ENCODE measurements at places on chromosomes 2 and 18.

DNA sequence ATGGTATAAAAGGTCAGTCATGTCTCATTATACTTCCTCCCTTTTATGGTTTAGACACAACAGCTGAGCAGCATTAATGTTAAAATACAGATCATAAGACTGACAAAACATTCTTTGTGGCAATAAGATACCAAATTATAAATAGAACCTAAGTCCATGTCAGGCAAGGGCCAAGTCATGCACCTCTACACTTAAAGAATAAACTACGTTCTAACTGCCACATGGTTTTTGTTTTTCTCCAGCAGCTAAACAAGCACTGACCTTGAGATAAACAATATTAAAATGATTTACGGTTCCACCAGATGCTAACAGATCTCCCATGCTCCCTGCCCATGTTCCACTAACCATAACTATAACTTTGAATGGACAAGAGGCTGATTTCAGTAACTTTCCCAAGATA, 368.6 kb upstream of the TFPI start:
- DNase-seq: no peak

GRCh38 chr2:66570471-66570870, 135.5 kb downstream of the MEIS1 start:
- no peak for DNase-seq

GRCh38 chr2:171864357-171864985, 29.6 kb downstream of the SLC25A12 start:
- no peak for DNase-seq

DNA sequence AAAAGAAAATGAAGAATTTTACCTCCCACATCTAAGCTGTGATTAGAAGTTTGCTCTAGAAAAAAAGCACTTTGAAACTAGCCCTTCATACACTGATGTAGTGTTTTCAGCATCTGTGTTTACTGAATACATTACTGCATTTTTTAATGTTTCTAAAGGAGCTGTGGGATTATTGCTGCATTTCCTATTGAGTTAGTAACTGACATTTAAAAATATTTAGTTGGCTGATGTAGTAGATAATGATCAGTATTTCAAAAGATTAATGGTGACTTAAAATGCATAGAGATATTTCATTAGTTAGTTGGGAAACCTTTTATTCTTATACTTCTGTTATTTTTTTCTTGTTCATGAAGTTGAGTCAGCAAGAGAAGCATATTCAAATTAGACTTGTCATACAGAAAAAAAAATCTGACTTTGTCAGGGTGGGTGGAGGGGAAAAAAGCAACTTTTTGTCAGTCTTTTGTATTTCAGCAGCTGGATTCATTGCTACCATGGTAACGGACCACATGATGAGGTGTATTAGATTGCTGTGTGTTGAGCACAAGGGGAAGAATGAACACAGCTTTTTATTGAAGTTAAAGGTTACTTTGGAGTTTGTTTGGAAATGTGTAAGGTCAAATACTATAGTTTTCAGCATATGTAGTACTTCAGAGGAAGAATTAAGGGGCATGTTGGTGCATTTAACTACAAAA, at the start of gene DTNA:
DTNA (plus strand) TSS at position 549 of the 692 bp plus-strand sequence. CDS start 45,679 bp downstream, outside the sequence.
- no peak for DNase-seq

- no peak for DNase-seq
These were observed 1.1 kb downstream of the CYBRD1 start for GRCh38 chr2:171523088-171524017.

DNA sequence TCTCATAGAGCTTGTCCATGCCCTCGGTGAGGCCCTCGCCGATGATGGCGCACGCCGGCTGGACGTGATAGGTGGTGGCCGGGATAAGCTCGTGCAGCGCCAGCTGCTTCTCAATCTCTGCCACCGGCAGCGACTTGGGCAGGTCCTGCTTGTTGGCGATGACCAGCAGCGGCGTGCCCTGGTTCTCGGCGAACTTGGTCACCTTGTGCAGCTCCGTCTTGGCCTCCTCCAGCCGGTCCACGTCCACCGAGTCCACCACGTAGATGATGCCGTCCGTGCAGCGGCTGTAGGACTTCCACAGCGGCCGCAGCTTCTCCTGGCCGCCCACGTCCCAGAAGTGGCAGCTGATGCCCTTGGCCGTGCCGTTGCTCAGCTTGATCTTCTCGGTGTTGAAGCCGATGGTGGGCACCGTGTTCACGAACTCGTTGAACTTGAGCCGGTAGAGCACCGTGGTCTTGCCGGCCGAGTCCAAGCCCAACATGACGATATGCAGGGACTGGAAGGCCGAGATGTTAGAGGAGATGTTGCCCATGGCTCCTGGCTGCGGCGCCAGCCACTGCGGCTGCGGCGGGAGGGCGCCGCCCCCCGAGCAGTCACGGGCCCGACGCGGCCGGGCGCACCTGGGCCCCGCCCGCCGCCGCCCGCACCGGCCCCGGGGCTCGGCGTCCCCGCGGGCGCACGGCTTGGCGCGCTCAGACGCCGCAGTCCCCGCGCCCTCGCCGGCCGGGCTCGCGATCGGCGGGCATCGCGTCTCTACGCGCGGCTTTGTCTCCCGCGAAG, 636 bp downstream of the ARL4C start:
- no peak for DNase-seq

- DNase-seq: peak; percentile 57
These were observed 26.3 kb downstream of the MBP start for GRCh38 chr18:77106331-77106730.

DNA sequence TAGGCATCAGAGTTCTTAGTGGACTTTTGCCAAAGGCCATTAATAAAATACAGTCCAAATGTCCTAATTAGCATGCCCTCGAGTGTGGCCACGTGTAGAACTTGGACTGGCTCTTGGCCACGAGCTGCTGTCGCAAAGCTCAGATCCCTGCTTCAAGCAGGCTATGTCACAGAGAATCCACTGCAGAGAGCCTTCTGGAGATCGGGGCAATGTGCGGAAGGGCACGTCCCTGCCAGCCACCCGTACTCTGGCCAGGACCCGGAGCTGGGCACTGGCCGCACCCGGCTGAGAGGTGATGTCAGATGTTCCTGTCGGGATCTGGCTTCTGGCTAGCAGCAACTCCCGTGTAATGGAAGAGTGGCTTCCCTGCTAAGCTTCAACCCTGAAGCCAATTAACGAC, 432.7 kb upstream of the ID2 start:
- no peak for DNase-seq

DNA sequence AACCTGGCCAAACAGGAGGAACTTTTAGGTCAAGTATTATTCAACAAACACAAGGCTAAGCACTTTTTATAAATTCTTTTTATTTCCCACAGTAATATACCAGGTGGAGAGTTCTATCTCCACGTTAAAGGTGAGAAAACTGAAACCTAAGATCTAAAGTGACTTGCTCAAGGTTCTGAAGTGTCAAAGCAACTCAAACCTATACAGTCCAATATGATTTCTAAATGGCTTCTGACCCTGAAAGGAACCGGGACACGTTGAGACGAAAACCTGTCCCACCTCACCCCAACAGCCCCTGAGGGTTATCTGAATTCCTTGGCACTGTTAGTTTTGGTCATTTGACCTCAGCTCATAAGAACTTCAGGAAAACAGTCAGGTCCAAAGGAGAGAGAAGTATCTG, 814.5 kb upstream of the LRATD1 start:
- no peak for DNase-seq

GRCh38 chr2:58434692-58435091, 193.6 kb upstream of the FANCL start:
- no peak for DNase-seq

GRCh38 chr2:71823526-71823925, 324.1 kb downstream of the CYP26B1 start:
- no peak for DNase-seq

DNA sequence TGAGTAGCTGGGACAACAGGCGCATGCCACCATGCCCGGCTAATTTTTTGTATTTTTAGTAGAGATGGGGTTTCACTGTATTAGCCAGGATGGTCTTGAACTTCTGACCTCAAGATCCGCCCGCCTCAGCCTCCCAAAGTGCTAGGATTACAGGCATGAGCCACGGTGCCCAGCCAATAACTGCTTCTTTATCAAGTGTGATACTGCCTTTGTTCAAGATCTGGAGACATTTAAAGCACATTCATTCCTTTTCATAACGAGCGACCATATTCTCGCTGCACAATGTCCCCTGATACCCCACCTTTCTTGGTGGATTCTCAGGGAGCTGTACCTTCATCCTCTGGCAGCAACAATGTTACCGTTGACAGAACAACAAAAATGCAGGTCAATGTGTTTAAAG, 75.4 kb downstream of the PIEZO2 start:
- no peak for DNase-seq

- no peak for DNase-seq
These were observed 24.3 kb downstream of the TMEM237 start for GRCh38 chr2:201618744-201619662.

GRCh38 chr2:169673921-169674320, 20.3 kb downstream of the CFAP210 start:
- no peak for DNase-seq

DNA sequence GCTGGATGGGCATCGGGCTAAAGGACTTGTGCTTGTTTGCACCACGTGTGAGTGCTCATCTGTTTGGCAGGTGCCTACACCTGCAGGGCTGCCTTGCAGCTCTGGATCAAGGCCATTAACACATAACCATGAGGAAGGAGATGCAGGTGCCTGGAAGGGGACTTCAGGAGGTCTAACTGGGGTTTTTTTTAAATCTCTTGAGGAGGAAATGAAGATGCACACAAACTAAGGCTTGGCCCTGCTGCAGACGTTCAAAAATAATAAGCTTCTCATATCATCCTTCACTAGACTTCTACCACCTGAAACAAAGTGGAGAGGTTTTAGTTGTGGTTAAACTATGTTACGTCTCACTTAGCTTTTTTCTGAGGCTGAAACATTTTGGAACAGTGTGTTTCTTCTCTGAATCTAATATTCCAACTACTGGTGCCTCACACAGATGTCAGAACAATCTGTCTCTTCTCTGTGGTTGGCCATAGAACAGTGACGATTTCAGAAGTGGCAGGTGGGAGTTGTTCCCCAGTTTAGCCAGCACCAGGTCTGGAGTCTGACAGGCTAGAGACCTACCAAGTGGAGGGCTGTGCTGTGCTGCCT, 36.5 kb downstream of the BCL2L11 start:
- DNase-seq: no peak

GRCh38 chr2:85120363-85120762, 12.8 kb upstream of the TCF7L1 start:
- no peak for DNase-seq

DNA sequence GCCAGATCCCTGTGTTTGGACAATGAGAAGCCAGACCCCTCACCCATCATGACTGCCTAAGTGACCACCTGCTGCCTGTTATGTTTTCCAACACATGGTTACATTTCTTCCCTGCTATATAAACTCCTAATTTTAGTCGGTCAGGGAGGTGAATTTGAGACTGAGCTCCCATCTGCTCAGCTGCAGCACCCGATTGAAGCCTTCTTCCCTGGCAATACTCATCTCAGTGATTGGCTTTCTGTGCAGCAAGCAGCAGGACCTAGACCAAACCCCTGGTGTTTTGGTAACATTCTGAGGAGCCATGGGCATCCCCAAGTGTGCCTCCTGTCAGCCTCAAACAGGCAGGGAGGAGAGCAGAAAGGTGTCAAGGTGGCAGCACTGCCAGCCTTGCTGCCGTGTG, 141.2 kb downstream of the CD8B2 start:
- no peak for DNase-seq

- DNase-seq: no peak
These were observed 286.8 kb upstream of the TRIB2 start for GRCh38 chr2:12429779-12430406.

- no peak for DNase-seq
These were observed 105.5 kb downstream of the TDRD15 start for GRCh38 chr2:21229302-21229701.

DNA sequence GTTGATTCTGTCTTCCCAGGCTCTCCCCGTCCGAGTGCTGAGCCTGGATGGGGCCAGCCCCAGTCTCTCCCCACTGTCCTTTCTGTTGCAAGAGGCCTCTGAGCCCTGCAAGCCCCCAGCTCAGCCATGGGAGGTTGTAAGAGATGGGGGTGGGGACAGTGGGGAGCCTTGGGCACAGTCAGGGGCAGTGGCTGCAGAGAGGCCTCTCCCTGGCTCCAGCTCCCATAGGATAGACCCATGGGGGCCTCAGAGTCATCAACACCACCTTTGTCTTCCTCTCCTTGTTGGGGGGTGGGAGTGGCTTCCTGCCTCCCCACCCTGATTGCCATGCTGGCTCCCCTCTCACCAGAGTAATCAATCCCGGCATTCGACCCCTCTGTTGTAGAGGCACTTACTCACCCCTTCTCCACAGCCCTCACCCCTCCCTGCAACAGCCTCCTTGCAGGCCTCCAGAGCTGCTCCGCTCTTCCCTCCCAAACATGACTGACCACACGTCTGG, 37.5 kb upstream of the NPAS2 start:
- no peak for DNase-seq

- DNase-seq: no peak
These were observed 111.8 kb upstream of the DCC start for GRCh38 chr18:52228166-52228565.

GRCh38 chr2:53234548-53234903, 533.1 kb upstream of the CHAC2 start:
- DNase-seq: no peak

DNA sequence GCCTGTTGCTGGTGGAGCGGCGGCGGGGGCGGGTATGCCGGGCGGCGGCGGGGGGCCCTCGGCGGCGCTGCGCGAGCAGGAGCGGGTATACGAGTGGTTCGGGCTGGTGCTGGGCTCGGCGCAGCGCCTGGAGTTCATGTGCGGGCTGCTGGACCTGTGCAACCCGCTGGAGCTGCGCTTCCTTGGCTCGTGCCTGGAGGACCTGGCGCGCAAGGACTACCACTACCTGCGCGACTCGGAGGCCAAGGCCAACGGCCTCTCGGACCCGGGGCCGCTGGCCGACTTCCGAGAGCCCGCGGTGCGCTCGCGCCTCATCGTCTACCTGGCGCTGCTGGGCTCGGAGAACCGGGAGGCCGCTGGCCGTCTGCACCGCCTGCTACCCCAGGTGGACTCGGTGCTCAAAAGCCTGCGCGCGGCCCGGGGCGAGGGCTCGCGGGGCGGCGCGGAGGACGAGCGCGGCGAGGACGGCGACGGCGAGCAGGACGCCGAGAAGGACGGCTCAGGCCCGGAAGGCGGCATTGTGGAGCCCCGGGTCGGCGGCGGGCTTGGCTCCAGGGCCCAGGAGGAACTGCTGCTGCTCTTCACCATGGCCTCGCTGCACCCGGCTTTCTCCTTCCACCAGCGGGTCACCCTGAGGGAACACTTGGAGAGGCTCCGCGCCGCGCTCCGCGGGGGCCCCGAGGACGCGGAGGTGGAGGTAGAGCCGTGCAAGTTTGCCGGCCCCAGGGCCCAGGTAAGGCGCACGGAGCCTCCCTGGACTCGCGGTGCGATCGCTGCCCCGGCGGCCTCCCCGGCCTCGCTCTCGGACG, 1.0 kb downstream of the ZCCHC2 start:
- no peak for DNase-seq

GRCh38 chr2:125559186-125559585, 1096.8 kb upstream of the GYPC start:
- no peak for DNase-seq

DNA sequence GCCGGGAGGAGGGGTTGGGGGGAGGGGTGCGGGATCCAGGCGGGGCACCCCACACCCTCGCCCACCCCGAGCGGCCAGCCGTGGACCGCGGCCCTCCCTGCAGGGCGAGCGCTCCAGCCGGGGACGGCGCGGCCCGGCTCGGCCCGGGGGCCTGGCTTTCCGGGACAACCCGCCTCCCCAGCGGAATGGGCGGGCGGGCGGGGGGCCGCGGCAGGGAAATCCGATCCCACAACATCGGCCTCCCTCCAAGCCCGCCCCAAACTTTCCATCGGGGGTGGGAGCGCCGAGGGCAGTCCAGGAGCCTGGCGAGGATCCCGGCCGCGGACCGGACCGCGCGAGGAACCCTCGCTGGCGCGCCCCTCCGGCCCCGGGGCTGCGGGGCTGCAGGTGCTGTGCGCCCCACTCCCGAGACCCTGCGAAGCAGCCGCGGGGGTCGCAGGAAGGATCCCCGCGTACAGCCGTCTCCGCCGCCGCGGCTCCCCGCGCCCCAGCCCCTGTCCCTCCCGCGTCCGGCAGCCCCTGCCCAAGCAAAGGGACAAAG, 529 bp downstream of the SEMA4C start:
- DNase-seq: no peak
